ENCODE measurements at places on chromosomes 11 and 22.
A peak's percentile ranks its signal among the peaks of the same experiment; 100 is the strongest.

DNA sequence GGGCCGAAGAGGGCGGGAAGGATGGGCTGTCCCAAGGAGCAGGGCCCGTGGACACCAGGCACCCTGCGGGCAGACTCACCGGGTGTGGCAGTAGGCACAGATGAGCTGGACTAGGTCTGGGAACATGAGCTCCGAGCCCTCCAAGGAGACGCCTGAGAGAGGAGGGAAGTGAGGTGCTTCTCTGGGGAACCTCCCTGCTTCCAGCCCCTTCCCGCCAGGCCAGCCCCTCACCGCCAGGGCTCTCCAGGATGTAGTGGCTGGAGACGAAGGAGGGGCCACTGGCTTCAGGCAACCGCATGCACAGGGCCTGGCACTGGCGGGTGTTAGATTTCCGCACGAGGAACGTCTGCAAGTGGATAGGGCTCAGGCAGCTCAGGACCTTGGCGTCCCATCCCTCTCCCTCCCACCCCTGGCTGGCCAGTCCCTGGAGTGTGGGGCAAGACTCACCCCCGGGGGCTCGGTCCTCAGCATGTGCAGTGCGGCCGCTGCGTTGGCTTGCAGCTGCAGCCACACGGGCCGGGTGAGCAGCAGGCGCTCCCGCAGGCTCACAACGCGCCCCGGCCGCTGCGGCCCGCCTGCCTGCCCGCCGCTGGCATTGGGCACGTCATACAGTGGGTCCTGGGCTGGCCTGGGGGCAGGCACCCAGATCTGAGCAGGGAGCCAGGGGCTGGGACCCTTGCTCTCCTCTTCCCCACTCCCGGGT lies 552 bp downstream of the RIN1 start:
- DNase-seq = peak; percentile 82

DNA sequence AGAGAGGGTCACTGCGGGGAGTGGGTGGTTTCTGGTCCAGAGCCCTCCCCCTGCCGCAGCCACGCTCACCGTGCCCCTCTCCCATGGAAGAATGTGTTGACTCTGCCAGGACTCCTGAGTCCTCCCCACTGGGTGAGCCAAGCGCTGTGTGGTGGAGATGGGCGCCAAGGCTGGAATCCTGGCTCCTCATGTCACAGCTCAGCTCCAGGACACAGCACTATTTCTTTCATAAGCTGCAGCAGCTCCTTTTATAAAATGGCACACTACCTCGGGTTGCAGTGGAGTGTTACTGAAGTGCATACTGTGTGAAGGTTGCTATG lies 83.9 kb downstream of the FEZ1 start:
- no peak for DNase-seq

DNA sequence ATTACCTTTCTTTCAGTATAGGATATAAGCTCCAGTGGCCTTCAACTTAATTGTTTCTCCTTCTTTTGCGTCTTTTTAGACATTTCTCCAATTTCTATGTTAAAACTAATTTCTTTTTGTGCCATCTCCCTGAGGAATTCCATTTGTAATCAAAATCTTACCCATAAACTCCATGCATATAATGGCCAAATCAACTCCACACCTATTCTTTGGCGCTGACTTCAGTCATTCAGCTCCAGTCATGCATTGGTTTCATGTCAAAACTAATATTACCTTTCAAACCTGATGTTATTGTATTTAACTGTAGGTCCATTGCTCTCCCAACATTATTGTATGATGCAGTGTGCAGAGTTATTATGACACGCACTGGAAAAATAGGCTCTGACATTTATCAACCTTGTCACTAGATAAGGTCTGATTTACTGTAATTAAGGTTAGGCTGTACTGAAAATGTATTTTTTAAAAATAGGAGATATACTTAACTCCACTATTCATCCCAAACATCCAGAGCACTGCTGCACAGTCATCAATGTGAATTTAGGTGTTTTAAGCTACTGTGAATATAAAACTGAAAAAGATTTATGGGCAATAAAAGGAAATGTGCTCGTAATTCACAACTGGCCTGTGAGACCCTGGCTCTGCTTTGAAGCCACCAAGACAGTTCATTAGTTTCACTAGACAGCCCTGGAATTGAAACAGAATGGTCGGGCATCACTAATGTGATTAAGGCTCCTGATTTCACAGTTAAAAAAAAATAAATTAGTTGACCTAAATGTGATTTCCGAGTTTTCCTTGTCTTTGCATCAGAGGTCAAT lies 180.6 kb upstream of the GRIA4 start:
- no peak for DNase-seq

GRCh38 chr11:66268952-66269905 lies 790 bp downstream of the RAB1B start:
- DNase-seq = peak; percentile 70

GRCh38 chr11:69027704-69028372 lies 14.8 kb upstream of the MRGPRF start:
- DNase-seq = no peak

- DNase-seq = peak; percentile 59
Measured at GRCh38 chr22:28112548-28113043, 193.5 kb upstream of the PITPNB start.

DNA sequence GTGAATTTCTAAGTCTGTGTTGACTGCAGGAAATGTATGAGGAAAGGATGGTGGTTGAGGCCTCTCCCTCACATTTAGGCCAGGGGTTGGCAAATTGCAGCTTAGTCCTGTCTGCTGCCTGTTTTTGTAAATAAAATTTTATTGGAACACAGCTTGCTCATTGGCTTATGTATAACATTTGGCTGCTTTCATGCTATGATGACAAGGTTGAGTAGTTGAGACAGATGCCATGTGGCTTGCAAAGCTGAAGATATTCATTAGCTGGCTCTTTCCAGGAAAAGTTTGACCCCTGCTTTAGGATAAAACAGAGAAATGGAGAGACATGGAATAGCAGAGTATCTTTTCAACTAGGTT lies 46.2 kb downstream of the BCR start:
- no peak for DNase-seq

DNA sequence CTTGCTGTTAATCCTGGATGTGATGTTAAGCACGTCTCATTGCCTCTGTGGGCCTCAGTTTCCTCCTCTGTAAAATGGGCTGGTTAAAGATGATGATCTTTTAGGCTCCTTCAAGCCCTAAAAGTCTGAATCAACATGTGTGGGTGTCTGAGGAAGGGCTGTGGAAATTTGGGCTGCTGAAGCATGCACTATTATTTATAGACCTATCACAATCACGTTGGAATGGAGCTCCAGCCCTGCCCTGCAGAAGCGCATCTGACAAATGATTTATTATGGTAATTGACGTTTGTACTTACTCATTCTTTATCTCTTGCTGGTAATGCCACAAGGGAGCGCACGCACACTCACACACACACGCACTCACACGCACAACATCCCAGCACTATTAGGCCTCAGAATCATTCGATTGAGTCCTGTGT lies 20.4 kb downstream of the P2RX3 start:
- DNase-seq = peak; percentile 35

DNA sequence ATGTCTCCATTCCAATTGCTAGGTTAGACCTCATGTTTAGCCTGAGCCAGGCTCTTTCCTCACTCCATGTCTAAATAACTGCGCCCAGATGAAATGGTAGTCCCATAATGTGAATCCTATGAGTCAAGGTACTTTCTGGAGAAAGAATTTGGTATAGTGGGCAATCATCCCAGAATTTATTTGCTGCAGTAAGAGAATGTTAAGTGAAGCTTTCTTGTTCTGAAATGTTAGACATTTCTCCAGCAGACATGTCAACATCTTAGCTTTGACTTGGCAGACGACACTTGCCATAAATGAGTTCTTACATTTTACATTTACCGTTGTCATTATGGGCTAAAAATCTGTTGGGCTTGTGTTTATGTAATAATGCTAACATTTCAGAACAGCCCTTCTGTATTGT lies 165.2 kb downstream of the PGR start:
- DNase-seq = peak; percentile 65

- no peak for DNase-seq
Measured at GRCh38 chr11:64768300-64768694, 8.5 kb upstream of the PYGM start.

DNA sequence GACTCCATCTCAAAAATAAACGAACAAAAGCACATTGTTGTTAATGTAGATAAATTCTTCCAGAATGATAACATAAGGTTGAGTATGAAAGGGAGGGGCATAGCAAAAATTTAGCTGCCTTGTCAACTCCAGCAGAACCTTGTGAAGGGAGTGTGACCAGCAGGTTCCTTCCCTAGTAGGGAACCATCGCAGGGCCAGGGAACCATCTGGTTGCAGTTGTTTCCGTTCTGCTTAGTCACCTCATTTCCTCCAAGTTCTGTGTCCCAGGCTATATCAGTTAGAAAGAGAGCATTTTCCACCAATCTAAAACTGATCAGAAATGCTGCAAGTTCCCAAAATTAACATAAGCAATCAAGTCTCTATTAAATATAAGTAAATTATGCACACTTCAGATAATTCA lies 126.7 kb upstream of the BLID start:
- DNase-seq = no peak

DNA sequence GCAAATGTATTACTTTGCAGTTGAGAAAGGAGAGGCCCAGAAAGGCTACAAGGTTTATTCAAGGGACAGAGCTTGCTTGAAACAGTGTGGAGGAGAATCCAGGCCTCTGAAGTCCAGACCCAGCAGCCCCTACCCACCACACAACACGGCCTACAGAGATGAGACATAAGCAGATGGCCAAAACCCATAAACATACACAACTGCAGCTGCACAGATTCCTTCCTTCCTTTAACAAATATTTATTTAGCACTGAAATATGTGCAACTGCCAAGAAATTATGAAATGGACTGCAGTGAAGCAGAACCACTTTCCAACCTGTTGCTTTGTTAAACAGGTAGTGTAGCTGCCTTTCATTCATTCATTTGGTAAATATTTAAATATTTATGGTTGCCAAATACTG lies 122.3 kb downstream of the SPATA19 start:
- DNase-seq = no peak

- peak; percentile 81 for DNase-seq
Measured at GRCh38 chr11:45879803-45880686, 5.4 kb upstream of the MAPK8IP1 start.
